ENCODE measurements at places on chromosomes 1 and 21. TPM values are rescaled to one million over a fixed set of nuclear protein-coding genes. Genes with fewer than 3 reads are reported as not detected.

KIRREL1 gene
- 202 TPM for total RNA-seq

TLR5 gene
- 0.81 TPM for total RNA-seq

PRAMEF10 gene
- total RNA-seq, result not detected

FAM151A gene
- not detected for total RNA-seq

SLC25A34 gene
- 0.65 TPM for total RNA-seq

CHI3L2 gene
- total RNA-seq, result not detected

DDI2 gene
- 25.3 TPM for total RNA-seq

RGS5 gene
- total RNA-seq, result 20.9 TPM

PPIAL4G gene
- not detected for total RNA-seq

CFHR2 gene
- not detected for total RNA-seq

ROR1 gene
- total RNA-seq, result 10.5 TPM

UCHL5 gene
- 27.4 TPM for total RNA-seq

KIAA1614 gene
- 15.4 TPM for total RNA-seq

CRABP2 gene
- 158 TPM for total RNA-seq

OLIG2 gene
- not detected for total RNA-seq

LCE2A gene
- total RNA-seq, result not detected

Data from hair follicle dermal papilla cell (primary cell).